ENCODE measurements at places on chromosomes 2 and 18.

- DNase-seq: peak; percentile 70
These were observed 634 bp downstream of the SPATS2L start for GRCh38 chr2:200306931-200307723.

GRCh38 chr2:147541314-147541713 lies 303.5 kb upstream of the ACVR2A start:
- no peak for DNase-seq

- no peak for DNase-seq
These were observed 118.9 kb downstream of the PXDN start for GRCh38 chr2:1625281-1626001.

DNA sequence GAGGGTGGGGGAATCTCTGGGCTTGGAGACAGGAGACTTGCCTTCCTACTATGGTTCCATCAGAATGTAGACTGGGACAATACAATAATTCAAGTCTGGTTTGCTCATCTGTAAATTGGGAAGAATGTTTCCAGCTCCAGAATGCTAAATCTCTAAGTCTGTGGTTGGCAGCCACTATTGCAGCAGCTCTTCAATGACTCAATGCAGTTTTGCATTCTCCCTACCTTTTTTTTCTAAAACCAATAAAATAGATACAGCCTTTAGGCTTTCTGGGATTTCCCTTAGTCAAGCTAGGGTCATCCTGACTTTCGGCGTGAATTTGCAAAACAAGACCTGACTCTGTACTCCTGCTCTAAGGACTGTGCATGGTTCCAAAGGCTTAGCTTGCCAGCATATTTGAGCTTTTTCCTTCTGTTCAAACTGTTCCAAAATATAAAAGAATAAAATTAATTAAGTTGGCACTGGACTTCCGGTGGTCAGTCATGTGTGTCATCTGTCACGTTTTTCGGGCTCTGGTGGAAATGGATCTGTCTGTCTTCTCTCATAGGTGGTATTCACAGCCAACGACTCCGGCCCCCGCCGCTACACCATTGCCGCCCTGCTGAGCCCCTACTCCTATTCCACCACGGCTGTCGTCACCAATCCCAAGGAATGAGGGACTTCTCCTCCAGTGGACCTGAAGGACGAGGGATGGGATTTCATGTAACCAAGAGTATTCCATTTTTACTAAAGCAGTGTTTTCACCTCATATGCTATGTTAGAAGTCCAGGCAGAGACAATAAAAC lies 6.5 kb downstream of the TTR start:
- no peak for DNase-seq

DNA sequence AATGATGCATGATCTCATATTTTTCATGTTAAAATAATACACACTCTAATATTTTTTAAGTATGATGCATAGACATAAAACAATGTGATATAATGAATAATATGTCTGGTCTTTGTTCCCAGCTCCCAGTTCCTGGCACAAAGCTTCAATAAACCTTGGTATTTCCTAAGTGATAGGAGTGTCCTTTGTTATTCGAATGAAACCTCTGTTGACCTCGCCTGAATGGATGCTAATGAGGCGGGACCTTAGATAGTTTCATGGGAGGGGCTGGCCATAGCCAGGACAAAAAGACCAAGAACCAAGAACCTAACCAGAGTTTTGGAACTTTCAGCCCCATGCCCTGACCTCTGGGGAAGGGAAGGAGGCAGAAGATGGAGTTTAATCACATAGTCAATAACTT lies 257.7 kb upstream of the COPS8 start:
- DNase-seq: no peak

- no peak for DNase-seq
These were observed 95.0 kb upstream of the TACR1 start for GRCh38 chr2:75294362-75294761.

GRCh38 chr18:14189858-14190257 lies 57.6 kb upstream of the ZNF519 start:
- no peak for DNase-seq

DNA sequence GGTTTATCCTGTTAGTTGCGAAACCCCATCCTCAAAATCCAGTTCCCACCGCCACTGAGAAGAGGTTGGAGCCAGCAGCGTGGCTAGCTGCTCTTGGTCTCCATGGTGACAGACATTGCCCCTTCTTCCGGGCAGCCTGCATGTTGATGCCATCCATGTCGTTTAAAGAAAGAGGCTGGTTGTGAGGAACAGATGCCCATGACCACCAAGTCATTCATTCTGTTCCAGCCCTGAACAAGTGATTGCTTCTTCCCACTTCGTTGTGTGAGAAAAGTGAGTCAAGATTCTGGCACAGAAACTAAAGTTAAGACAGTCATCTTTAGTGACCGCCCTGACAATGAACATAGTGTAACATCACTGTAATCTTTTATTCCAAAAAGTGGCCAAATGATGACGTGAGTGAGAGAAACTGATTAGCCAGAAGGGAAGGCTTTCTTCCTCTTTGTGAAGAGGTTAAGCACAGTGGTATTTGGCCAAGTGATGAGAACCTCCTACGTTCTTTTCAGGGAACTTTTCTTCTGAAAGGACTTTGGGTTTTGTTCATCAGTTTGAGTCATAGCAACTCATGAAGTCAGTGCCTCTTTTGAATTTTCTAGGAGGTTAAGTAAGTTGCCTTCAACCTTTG lies 272.5 kb downstream of the GALR1 start:
- no peak for DNase-seq

GRCh38 chr2:56015711-56016115 lies 92.1 kb upstream of the EFEMP1 start:
- no peak for DNase-seq

DNA sequence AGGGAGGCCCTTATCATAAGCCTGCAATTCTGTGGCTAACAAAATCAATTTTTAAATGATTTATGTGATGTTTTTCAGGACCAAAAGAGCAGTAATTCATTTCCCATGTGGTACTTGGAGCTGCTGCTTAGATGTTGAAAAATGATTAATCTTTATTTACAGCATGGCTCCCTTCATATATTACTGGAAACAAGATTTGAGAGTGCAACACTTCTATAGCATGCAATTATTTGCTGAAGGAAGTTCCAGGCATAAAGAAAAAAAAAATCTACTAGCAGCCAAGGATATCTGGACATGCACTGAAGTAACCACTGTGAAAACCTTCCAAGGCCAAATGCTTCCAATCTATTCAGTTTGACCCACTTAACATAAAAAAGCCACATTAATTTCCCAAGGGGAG lies 186.3 kb downstream of the SLC8A1 start:
- no peak for DNase-seq

Data from Right ventricle myocardium superior (tissue), 1 donor.